ENCODE measurements at places on chromosomes 2 and 18. TPM values are rescaled to one million over a fixed set of nuclear protein-coding genes. Genes with fewer than 3 reads are reported as not detected.

Gene SERPINB4
- not detected for polyA plus RNA-seq

Gene CCDC68
- polyA plus RNA-seq, result 46.3 TPM

Gene IL37
- 1.6 TPM for polyA plus RNA-seq

Gene TUBB8B
- polyA plus RNA-seq, result not detected
